Fibroblast of lung (primary cell): ENCODE measurements at places on chromosomes 16 and 17.

DNA sequence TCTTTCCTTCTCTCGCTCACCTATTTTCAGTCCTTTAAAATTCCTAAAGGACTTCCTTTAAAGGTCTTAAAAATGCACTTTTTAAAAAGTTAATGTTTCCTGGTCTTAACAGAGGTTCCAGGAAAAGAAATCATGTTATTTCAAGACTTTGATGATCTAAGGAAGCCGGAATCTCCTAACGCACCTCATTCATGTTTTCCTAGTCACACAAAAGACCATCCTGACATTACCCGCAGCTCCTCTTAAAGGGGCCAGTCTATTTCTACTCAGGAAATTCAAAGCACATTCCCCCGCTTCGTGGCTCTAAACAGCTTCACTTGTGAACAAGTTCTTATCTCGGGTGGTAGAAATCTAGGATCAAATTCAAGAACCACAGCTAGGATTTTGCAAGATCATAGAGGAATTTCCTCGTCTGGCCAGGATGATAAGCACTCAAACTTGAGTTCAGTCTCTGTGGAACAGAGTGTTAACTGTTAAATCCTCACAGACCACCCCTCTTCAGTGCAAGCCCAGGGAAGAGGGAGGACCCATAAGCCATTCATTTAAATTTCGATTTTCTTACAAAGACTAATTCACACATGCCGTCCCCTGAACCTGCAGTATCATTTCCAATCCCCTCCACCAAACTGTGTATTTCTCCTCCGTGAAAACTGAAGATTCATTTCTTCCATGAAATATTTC lies 137.1 kb upstream of the AXIN2 start:
- DNase-seq, result peak; percentile 94

DNA sequence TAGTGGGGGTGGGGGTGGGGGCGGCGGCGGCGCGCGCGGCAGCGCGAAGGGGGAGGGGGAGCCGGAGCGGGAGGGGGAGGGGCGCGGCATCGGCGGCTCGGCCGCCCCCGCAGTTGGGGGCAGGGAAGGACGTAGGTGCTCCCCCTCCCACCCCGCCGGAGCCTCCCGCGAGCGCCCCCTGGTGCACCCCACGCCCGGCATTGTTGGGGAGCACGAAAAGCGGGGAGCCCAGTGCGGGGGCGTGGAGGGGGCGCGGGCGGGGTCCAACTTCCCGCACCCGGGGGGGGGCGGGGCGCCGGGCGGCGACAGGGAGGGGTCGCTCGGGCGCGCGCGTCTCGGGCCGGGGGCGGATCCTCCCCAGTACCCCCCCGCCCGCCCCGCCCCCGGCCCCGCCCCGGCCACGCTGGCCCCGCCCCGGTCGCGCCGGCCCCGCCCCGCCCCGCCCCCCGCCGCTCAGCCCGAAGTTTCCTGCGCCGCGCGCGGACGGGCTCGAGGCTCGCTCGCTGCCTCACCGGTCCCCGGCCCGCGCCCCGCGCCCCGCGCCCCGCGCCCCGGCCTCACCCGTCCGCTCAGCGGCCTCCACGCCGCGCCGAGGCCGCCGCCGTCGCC lies at the start of gene CACNA1H:
TSS of gene CACNA1H (plus strand) at position 456 of the 609 bp plus-strand sequence. CDS start 632 bp downstream, outside the sequence.
- peak; percentile 11 for DNase-seq

DNA sequence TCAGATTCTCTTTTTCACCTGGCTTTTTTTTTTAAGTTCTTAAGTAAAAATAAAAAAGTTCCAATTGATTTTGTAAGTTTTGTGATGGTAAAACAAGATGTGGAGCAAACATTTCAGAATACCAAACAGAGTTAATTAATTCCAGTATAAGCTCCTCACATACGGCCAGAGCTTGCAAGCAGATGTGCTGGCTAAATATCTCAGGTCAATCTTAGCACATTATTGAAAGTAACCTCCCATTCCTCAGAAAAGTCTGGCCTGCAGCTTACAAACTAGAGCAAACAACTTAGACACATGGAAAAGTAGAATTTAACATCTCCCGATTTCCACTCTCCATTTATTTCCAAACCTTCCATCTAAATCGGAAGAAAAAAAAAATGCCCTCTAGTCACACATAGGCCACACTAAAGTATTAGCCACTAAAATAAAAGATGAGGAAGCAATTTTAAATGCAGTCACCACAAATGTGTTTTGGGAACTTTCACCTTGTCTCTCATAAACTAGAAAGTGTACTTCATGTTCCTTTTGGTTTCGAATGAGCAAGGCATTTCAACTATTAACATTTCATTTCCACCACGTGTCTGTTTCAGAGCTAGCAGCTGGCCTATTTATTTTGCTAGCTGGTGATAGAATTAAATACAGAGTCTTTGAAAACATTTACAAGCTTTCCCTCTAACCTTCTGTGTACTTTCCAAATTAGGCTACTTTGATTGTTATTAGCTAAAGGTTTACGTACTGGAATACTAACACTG lies 143.3 kb downstream of the STX8 start:
- no peak for DNase-seq

- no peak for DNase-seq
Measured at GRCh38 chr17:40562838-40563219, 2.4 kb downstream of the CCR7 start.

DNA sequence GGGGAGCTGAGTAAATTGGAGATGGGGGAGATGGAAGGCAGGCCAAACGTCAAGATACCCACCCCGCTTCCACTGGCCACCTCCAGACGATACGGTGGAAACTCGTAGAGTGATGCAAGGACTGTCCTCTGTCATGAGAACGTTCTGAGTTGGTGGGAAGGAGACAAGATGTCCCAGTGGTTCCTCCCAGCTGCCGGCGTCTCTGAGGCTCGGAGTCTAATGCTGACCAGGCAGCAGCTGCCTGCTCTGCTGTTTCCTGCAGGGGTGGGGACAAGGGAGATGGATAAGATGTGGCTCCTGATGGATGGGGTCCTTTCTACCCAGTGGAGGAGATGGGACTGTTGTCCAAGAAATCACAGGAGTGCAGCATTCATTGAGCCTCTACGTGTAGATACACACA lies 28.2 kb upstream of the C1QL1 start:
- no peak for DNase-seq

- DNase-seq, result no peak
Measured at GRCh38 chr16:67971111-67971510, 2.7 kb upstream of the SLC12A4 start.

DNA sequence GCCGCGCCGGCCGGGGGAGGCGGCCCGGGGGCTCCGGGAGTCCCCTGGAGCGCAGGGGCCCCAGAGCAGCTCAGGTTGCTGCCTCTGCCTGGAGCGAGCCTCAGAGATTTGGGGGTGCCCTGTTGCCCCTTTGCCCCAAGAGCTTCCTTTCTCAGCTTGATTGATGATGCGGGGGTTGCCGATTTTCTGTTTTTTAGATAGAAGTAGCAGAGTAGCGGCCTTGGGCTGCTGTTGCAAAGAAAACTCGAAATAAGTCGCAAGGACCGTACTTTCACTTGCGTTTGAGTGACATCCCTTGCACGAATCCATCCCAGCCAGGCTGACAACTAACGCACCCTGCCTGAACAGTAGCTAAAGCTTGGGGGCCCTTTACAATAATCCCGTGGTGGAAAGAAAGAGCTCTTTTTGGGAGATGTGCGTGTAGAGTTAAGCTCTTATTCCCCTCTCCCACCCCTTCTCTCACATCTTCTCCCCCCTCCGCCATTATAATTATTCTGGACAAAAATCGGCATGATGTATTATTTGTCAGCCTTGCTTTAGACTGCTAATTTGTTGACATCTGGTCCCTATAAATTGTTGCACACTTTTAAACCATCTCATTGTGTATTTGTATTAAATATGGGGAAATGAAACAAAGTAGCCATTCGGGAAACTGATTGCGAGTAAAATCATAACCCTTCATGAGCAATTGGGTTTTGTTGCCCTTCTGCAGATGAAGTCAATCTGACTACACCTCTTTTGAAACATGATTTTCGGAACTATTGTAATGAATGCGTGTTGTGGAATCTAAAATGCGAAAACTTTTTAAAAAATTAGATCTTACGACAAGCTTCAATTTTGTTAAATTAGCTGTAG lies 873 bp downstream of the USP10 start:
- peak; percentile 37 for DNase-seq

- DNase-seq, result peak; percentile 70
Measured at GRCh38 chr17:47317119-47317518, 6.6 kb upstream of the EFCAB13 start.

DNA sequence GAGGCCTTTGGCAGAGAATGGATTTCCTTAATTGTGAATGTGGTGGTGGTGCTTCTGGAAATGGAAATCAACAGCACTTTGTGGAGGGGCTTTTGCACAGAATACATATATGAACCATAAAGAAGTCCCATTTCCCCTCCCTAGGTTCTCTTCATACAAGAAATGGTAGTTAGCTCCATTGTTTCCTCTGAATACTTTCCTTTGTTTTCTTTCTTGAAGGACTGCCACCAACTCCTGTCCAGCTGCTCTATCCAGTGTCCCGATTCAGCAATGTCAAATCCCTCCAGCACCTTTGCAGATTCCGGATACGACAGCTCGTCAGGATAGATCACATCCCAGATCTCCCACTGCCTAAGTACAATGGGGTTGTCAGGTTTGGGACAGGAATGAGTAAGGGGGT lies 33.2 kb upstream of the ARHGAP23 start:
- no peak for DNase-seq

- peak; percentile 27 for DNase-seq
Measured at GRCh38 chr16:82755570-82756282, 129.0 kb downstream of the CDH13 start.

DNA sequence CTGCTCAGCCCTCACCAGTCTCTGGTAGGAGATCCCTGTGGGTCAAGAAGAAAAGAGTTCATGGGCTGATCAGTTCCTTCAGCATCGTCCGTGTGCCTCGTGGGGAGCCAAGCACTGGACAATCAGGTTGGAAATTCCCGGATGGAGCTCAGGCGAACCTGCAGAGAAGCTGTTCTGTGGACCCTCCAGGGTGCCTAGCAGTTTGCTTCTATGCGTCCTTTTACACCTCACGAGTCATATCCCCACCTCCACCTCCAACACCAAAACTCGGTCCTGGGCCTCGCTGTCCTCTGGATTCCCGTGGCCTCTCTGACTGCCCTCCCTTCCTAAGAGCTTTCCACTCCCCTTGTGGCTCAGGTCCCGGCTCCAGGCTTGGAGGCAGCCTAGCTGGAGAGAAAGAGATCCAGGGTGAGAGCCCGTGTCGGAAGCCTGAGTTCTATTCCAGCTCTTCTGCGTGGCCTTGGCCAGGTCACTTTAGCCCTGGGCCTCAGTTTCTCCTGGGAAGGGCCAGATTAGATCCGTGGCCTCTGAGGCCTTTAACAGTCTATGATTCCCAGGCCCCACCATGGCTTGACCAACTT lies 26.2 kb upstream of the PIK3R6 start:
- no peak for DNase-seq

DNA sequence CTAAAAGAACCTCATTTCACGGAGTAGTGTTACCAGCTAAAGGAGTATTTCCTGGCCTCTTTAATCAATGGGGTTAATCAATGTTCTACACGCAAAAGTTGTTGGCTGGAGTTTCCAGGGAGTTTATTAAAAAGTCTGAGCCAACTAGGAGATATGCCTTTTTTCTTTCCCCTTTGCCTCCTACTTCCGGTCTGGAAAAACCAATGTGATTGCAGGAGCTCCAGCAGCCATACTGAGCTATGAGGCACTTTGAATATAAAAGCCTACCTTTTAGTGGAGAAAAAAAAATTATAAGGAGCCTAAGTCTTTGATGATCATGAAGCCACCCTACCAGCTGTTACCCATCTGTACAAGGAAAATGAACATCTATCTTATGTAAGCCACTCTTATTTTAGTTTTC lies 17.9 kb upstream of the ERCC4 start:
- no peak for DNase-seq

- no peak for DNase-seq
Measured at GRCh38 chr16:77064037-77064436, 127.0 kb upstream of the MON1B start.

DNA sequence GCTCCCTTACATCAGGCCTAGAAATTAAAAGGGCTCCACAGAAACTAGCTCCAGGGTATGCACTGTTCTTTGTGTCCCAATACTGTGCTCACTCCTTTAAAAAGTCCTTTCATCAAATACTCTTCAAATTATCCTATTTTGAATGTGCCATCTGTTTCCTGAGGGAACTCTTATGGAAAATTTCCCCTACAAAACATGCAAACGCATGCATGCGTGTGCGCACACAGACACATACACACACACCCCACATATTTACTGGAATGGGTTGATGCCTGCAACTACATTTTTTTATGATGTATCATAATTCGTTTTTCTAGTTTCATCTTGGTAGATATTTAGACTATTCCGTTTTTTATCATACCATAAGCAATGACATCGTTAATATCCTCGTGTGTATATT lies 351.2 kb upstream of the KIF2B start:
- no peak for DNase-seq

GRCh38 chr17:58944166-58944565 lies 162.5 kb downstream of the TRIM37 start:
- no peak for DNase-seq

DNA sequence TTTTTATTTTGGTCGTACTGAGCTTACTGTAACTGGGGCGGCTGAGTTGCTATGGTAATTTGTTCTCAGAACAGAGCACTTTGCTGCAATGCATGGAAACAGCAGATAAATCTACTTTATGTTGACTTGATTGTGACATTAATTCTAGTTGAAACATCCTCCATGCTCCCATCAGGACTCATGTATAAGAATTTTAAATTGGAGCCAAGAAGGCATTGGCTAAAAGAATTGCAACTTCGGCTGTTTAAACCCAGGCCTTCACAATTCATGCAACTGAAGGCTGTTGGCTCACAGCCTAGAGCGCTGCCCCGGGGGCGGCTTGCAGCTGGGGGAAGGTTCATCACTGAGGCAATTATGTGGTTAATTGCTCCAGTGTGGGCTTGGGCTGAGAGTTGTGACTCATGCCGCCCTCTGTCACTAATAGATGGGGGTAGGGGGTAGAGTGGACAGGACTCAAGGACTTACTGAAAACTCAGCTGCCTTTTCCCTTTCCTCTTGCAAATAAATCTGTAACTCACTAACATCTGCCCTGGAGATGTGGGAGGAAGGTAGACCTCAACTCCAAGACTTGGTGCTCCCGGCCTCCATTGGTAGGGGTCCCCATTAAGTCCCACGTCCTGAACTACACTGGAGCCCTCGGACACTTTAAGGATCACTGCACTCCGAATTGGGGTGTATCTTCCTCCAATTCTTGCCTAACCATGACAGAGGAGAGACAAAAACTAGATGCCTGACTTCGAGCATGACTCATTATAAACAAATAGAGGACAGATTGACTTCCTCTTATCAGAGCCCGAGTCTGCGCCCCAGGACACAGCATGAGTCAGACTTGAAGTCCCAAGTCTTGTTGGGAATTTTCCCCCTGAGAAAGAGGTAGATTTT lies 37.5 kb downstream of the ERCC4 start:
- peak; percentile 98 for DNase-seq

GRCh38 chr17:69818467-69818866 lies 256.6 kb upstream of the KCNJ16 start:
- DNase-seq, result peak; percentile 17

DNA sequence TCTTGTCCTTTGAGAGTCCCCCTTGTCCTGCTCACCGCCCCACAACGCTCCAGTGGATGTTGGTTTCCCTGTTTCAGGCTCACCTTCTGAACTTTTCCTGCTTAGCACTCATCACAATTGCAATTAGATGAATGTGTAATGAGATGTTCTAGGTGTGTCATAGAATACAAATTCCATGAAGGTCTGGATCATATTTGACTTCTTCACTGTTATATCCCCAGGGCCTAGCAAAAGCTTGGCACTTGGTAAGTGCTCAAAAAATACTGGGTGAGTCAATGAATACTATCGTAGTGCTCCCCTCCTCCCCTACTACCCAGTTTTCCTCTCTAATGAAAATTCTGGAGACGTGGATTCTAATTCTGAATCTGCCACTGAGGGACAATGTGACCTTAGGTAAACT lies 33.1 kb downstream of the DNAH3 start:
- no peak for DNase-seq
